Activated T-helper 9 cell treated with anti-CD3 and anti-CD28 coated beads, Interleukin-2, amount 50 U/mL, for 16 hours (primary cell): ENCODE measurements at places on chromosomes 13 and 19.

GRCh38 chr19:21680026-21680425, 87.4 kb downstream of the ZNF100 start:
- DNase-seq, result no peak

GRCh38 chr13:73721571-73721970, 412.6 kb downstream of the KLF12 start:
- DNase-seq, result no peak

DNA sequence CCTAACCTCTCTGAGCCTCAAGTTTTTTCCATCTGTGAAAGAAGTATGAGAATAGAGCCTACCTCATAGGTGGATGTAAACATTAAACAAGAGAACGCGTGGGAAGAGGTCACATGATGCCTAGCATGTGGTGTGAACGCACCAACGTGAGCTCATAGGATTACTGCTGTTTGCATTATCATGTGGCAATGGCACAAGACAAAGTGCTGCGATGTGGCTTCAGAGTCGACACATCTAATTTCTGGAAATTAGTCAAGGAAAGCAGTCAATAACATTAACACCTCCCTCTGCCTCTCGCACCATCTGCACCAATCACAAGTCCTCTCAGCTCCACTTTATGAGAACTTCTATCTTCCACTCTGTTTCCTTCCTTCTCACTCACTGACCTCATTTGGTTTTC, 489.7 kb downstream of the COG6 start:
- DNase-seq, result peak; percentile 34

DNA sequence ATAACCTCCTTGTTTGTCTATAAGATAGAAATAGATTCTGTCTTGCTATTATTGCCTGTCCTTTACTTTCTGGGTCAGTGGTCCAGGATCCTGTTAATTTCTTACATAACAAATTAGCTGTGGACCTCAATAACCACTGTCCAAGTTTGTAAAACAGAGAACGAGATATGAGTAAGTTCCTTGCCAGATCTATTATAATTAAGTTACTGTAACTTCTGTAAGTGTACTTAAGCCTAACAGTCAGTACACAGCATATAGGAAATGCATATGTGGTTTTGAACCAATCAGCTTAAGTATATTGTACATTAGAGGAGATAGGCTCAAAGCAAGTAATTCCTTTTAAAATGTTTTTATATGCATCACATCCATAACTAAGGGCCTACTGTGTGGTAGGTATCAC, 34.9 kb downstream of the HTR2A start:
- no peak for DNase-seq

GRCh38 chr19:961866-962620, 22.1 kb upstream of the WDR18 start:
- no peak for DNase-seq

GRCh38 chr13:19952850-19953249, 5.7 kb upstream of the ZMYM2 start:
- DNase-seq, result no peak

GRCh38 chr19:35264268-35265125, 4.3 kb upstream of the USF2 start:
- DNase-seq, result no peak

DNA sequence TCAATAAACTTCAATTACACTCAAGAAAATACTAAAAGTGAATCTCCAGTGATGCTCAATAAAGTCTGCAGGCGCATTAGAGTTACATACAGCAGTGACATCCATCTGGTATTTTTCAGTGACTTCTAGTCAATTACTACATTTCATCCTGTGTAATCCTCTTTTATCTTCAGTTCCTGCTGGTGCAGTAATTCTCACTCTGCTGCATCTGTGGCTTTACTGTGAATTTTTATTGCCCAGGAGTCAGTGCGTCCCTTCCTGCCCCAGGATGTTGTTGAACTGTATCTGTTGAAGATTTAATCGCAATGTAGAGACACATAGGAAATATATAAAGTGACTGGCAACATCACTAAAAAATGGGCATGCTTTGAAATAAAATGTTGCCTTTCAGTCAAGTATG, 196.3 kb upstream of the TMTC4 start:
- no peak for DNase-seq

DNA sequence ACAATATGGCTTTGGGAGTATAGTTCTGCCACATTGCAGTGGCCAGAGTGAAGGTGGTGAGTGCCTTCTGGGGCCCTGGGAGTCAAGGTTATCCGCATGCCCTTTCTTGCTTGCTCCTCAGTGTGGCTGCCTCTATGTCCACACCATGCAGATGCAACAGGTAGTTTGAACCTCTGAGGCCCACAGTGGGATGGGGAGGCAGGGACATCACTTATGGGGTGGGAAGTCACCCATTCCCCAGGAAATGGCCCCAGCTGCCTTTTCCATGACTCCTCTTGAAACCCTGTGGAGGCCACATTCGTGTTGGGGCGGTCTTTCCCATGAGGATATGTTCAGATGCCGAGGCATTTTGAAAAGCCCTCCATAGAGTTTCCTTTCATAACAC, 20.0 kb upstream of the ALOX5AP start:
- DNase-seq, result no peak

DNA sequence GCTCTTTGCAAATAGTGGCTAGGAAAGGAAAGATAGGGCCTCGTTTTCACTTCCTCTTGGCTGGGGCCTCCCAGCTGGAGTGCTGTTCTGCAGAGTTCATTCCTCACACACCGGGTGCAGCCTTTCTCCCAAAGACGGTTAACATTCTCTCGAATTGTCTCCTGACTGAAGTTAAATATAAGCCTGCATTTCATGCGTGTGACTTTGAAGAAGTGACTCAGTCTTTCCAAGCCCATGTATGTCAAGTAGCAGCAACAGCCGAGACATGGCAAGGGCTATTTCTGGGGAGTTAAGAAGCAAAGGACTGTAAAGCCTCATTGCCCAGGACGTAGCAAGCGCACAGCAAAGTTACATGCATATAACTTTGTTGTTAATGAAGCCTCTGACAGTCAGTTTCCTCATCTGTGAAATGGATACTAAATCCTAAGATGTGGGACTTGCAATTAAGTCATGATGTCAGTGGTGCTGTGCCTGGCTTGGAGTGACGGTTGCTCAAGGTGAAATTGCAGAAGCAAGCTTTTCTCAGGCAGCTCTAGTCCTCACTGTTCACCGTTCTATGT, 502.4 kb downstream of the MYO16 start:
- DNase-seq, result no peak

DNA sequence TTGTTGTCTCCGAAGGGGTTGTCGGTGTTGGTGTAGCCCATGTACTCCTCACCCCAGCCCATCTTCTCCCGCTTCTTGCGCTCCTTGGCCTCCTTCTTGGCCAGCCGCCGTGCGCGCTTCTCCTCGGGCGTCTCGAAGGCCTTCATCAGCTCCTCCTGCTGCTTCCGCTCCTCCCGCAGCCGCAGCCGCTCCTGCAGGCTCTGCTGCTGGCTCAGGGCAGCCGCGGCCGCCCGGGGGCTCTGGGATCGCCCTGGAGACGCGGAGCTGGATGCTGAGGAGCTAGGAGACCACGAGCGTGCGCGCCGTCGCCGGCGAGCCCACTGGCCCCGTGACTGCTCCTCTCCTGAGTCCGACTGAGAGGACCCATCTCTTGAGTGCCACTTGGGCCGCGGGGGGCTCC, 2.9 kb downstream of the CACTIN start:
- DNase-seq, result no peak

DNA sequence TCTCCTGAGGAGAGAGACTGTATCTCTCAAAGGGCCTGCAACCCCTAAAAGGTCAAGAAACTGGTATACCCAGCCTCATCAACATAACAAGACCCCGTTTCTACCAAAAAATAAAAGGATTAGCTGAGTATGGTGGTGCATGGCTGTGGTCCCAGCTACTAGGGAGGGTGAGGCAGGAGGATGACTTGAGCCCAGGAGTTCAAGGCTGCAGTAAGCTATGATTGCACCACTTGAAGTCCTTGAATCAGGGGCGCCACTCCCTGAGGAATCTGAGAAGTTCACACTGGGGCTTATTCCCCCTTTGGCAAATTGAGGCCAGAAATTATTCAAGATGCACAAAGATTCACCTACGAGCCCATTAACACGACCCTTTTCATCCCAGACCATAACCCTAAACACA, 83.0 kb downstream of the TSHZ3 start:
- no peak for DNase-seq

GRCh38 chr13:112250788-112251445, 125.2 kb upstream of the SPACA7 start:
- DNase-seq, result no peak

- no peak for DNase-seq
Measured at GRCh38 chr13:73119612-73120011, 60.8 kb downstream of the KLF5 start.

DNA sequence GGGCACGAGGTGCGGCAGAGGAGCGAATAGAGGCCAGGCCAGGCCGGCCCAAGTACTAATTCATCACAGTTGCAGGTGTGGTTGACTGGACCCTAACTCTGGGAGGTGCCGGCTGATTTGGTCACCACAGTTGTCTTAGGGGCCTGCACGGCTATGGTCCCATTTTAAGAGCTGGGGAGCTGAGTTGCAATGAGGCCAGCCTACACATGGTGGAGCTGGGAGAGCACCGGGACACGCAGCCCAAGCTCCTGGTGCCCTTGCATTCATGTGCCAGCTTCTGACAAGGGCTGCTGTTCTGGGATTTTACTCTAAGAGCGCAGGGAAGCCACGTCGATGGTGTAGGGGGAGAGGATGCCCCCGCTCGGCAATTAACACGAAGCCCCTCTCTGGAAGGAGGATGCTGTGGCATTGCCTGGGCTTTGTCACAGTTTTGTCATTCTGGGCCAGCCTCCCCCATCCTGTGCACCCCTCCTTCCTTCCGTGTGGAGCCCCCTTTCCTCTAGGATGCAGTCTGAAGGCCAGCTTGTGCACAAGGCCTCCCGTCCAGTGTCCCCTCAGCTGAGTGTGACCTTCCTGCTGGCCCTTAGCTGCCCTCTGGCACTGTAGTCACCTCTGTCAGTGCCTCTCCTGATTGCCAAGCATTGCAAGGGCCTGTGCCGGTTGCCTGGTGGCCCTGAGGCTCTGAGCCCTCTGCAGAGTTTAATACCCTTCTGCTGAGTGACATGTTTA, 109.4 kb upstream of the C1QTNF9B start:
- no peak for DNase-seq

DNA sequence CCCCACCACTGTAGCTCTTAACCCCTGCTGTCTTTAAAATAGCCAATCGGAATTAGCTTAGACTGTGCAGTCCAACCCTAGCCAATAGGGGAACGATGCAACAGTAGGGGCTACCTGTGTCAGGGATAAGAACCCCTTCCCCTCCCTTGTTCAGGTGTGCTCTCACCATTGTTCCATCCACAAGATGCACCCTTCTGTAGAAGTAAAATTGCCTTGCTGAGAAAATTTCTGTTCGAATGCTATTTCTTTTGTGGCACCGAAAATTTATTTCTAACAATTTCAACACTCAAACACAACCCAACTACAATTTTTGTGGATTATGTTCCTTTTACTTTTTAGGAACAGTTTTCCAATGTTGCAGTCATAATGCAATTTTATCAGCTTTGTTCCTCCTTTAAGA, 3.6 kb upstream of the ZNF583 start:
- no peak for DNase-seq
